ENCODE measurements at places on chromosomes 5 and 9. TPM values are rescaled to one million over a fixed set of nuclear protein-coding genes. Genes with fewer than 3 reads are reported as not detected.
A peak's percentile ranks its signal among the peaks of the same experiment; 100 is the strongest.

GRCh38 chr5:2983583-2984300 lies 232.3 kb upstream of the IRX2 start:
- no peaks in the 10 kb centered on the region for H3K36me3 ChIP-seq
- no peaks in the 10 kb centered on the region for H3K4me1 ChIP-seq
- no peak for DNase-seq
- H3K27me3 ChIP-seq: no peaks in the 10 kb centered on the region
- H3K4me3 ChIP-seq: no peak overlapping the region

The PKD2L2 gene
- polyA plus RNA-seq: 0.30 TPM

DNA sequence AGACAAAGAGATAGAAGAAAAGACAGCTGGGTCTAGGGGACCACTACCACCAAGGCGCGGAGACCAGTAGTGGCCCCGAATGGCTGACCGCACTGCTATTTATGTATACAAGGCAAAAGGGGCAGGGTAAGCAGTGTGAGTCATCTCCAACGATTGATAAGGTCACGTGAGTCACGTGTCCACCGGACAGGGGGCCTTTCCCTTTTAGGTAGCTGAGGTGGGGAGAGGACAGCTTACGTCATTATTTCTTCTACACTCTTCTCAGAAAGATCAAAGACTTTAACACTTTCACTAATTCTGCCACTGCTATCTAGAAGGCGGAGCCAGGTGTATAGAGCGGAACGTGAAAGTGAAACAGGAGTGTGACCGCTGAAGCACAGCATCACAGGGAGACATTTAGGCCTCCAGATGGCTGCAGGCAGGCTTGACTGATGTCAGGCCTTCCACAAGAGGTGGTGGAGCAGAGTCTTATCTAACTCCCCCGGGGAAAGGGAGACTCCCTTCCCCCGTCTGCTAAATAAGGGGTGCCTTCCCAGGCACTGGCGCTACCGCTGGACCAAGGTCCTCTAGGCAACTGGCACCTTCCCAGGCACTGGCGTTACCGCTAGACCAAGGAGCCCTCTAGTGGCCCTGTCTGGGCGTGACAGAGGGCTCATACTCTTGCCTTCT lies 6.1 kb upstream of the PRR16 start:
- DNase-seq: peak; percentile 52
- peak overlapping the region; percentile 73 for H3K4me3 ChIP-seq
- H3K36me3 ChIP-seq: no peaks in the 10 kb centered on the region
- peaks cover 8% of the 10 kb centered on the region for H3K4me1 ChIP-seq
- H3K27me3 ChIP-seq: no peaks in the 10 kb centered on the region

GRCh38 chr9:117095081-117095480 lies 319.8 kb downstream of the ASTN2 start:
- no peaks in the 10 kb centered on the region for H3K36me3 ChIP-seq
- H3K27me3 ChIP-seq: peaks cover 7% of the 10 kb centered on the region
- no peaks in the 10 kb centered on the region for H3K4me1 ChIP-seq
- H3K4me3 ChIP-seq: no peak overlapping the region
- DNase-seq: no peak

The TEX48 gene
- not detected for polyA plus RNA-seq

DNA sequence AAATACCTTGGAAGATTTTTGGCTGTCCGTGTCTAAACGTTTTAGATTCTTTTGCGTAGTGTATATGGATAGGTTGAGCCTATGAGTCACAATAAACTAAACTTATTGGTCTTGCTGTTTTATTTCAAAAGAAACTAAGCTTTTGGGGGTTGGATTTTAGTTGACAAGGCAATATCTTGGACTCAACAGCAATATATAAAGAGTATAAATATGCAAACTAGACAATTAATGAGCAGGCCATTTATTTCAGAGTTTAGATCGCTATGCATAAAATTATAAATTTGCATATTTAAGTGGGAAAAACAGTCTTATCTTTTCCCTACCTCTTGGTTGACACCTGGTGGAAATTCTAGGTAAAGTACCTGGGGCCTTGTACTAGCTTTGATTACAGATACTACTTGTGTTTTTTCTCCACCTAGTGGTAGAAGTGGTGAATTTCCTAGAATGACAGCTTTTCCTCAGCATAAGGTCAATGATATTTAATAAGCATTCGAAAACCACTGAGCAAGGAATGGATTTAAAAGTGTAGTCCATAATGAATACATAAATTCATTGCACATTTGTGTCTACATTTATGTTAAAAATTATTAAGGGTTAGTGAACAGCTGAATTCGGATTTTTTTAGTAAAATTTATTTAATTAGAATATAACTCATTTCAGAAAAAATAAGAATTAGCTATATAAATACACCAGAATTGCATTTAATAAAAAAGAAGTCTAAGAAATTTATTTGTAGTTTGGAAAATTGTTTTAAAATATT lies 1.7 kb upstream of the ARRDC3 start:
- peaks cover 33% of the 10 kb centered on the region for H3K4me1 ChIP-seq
- H3K27me3 ChIP-seq: peaks cover 16% of the 10 kb centered on the region
- H3K36me3 ChIP-seq: no peaks in the 10 kb centered on the region

GRCh38 chr9:99057665-99058625 lies 47.0 kb upstream of the TGFBR1 start:
- peaks cover 5% of the 10 kb centered on the region for H3K36me3 ChIP-seq
- peak overlapping the region; percentile 95 for H3K27ac ChIP-seq

DNA sequence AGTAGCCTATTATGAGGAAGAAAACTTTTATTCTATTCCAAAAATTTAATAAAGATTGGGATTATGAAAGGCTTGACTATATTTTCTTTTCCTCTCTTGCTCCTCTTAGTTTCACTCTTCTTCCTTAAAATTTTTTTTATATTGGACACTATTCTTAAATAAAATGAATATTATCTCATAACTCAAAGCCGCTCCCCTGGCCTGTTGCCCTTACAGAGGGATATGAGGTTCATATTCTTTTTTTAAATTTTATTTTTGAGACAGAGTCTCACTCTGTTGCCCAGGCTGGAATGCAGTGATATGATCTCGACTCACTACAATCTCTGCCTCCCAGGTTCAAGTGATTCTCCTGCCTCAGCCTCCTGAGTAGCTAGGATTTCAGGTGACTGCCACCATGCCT lies 106.8 kb upstream of the MPDZ start:
- no peaks in the 10 kb centered on the region for H3K4me1 ChIP-seq
- H3K27ac ChIP-seq: no peak overlapping the region
- H3K36me3 ChIP-seq: no peaks in the 10 kb centered on the region
- H3K27me3 ChIP-seq: peaks cover 2% of the 10 kb centered on the region
- no peak overlapping the region for H3K4me3 ChIP-seq

- no peak overlapping the region for H3K4me3 ChIP-seq
- H3K36me3 ChIP-seq: no peaks in the 10 kb centered on the region
Measured at GRCh38 chr9:135339378-135339973, 140.1 kb upstream of the PPP1R26 start.

The ROPN1L gene
- 4.3 TPM for polyA plus RNA-seq

The DMRT3 gene
- polyA plus RNA-seq: not detected

DNA sequence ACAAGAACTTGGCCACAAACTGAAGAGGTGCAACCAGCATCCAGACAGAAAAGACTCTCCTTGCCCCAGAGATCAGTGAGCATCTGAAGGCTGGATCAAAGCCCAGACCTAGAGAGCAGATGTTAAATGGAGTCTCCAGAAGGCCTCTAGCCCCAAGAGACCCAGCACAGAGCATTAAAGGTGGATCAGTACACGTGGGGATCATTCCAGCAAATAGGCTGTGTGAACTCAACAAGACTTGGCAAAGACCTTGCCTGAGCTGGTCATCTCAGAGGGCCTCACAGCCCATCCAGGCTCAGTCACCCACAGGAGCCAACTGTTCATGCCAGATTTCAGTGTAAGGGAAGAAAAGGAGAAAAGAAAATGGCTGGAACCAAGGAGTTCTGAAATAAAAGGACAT lies 214.0 kb downstream of the ENC1 start:
- peaks cover 6% of the 10 kb centered on the region for H3K27me3 ChIP-seq
- H3K36me3 ChIP-seq: no peaks in the 10 kb centered on the region
- no peak overlapping the region for H3K4me3 ChIP-seq
- no peak overlapping the region for H3K27ac ChIP-seq
- no peaks in the 10 kb centered on the region for H3K4me1 ChIP-seq
- DNase-seq: no peak

GRCh38 chr9:133163504-133164172 lies at the start of gene GBGT1:
Gene GBGT1 (minus strand): TSS chr9:133163914. CDS start chr9:133162412, 1,502 bp downstream.
- no peak within 1 kb of the TSS for H3K27ac ChIP-seq
- H3K4me1 ChIP-seq: no peaks in the 10 kb centered on the region
- peak within 1 kb of the TSS; percentile 61 for H3K4me3 ChIP-seq
- H3K36me3 ChIP-seq: no peaks in the 10 kb centered on the region

- no peak for DNase-seq
- no peak overlapping the region for H3K4me3 ChIP-seq
- H3K27me3 ChIP-seq: peaks cover 7% of the 10 kb centered on the region
- H3K27ac ChIP-seq: no peak overlapping the region
- no peaks in the 10 kb centered on the region for H3K4me1 ChIP-seq
- H3K36me3 ChIP-seq: no peaks in the 10 kb centered on the region
Measured at GRCh38 chr5:77367741-77368140, 124.4 kb downstream of the WDR41 start.

- H3K27me3 ChIP-seq: no peaks in the 10 kb centered on the region
- DNase-seq: no peak
- peaks cover 12% of the 10 kb centered on the region for H3K36me3 ChIP-seq
- H3K4me1 ChIP-seq: peaks cover 59% of the 10 kb centered on the region
Measured at GRCh38 chr5:65994117-65994786, 67.9 kb downstream of the ERBIN start.

The PCDHB8 gene
- not detected for polyA plus RNA-seq

The CDH6 gene
- polyA plus RNA-seq: not detected

The C5orf58 gene
- 0.23 TPM for polyA plus RNA-seq

DNA sequence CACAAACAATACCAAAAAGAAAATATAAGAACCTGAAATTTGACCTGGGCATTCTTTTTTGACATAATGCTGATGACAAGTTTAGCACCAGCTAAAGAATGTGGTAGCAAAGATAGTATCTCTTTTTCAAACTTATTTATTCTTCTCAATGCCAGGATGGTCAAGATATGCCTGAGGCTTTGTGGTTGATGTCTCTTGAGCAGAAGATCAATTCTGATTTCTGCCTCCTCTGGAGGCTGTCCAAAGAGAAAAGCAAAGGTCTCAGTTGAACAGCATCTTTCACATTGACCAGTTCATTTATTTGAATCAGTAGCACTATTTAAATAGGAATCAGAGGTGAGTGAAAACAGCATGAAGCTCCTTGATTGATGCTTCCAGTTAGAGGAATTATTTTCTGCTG lies 588.2 kb downstream of the HTR1A start:
- H3K27ac ChIP-seq: no peak overlapping the region
- no peak overlapping the region for H3K4me3 ChIP-seq
- H3K4me1 ChIP-seq: no peaks in the 10 kb centered on the region
- no peaks in the 10 kb centered on the region for H3K27me3 ChIP-seq
- no peak for DNase-seq

DNA sequence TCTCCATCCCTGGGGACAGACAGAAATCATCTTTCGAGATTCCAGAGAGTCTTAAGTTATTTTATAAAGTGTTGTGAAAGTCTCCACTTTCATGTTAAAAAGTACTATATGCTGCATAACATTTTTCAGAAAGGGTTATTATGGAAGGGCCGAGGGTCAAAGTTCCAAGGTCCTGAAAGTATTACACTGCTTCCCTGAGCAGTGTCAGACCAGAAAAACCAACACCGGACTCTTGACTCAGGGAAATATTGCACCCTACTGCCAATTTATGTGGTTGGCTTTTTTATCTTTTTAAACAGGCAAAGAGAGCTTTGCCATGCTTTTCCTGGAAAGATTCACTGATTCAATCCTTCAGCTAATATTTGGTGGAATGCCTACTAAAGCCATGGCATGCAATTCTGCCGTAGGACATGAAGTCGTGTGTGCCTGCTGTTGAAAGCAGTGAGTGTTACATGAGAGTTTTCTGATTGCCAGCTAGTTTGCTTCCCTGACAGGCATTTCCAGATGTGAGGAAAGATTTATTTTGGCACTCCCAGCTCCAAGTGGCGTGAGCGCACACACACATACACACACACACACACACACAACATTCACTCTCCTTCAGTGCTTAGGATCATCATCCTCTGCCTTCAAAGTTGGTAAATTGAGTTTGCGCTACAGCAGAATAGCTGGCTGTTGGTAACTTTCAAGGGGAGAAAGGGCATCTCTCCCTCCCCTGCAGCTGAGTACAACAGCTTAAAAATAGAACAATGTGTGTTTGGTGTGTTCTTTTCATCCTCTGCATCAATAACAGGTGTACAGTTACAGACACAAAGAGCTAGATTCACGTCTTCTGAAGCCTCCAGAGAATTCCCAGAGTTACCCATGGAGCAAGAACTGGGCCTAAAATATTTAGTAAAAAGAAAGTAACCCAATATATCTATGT lies 45.6 kb downstream of the SLC1A3 start:
- H3K4me1 ChIP-seq: no peaks in the 10 kb centered on the region
- H3K36me3 ChIP-seq: no peaks in the 10 kb centered on the region
- H3K27me3 ChIP-seq: peaks cover 5% of the 10 kb centered on the region
- H3K27ac ChIP-seq: no peak overlapping the region

DNA sequence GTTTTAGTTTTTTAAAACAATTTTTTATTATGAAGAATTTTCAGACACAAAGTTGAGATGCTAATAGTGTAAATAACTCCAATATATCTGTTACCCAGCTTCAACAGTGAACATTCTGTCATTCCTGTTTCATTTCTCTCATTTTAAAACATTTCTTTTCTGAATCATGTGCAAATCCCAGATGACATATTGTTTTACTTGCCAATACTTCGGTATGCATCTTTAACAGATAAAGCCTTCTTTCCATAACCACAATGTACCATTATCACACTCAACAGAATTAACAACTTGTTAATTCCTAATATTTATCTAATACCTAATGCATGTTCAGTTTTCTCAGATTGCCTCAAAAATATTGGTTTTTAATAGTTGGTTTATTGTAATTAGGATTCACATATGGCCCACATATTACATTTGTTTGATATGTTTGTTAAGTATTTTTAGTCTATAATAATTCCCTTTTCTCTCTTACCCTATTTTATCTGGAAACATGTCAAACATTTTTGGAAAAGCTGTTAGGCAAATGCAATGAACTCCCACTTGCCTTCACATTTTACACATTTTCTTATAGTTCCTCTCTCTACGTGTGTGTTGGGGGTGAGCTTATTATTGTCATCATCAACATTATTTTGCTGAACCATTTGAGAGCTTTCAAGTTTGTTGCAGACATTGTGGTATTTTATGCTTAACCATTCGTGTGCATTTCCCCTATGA lies 58.7 kb upstream of the ANKRD55 start:
- H3K36me3 ChIP-seq: no peaks in the 10 kb centered on the region
- no peak for DNase-seq
- H3K27me3 ChIP-seq: peaks cover 8% of the 10 kb centered on the region
- H3K4me3 ChIP-seq: no peak overlapping the region
- no peak overlapping the region for H3K27ac ChIP-seq

All from immature natural killer cell (primary cell).